ENCODE measurements at places on chromosomes 2 and 18. TPM values are rescaled to one million over a fixed set of nuclear protein-coding genes. Genes with fewer than 3 reads are reported as not detected.

QPCT gene
- total RNA-seq: 2.1 TPM

ABHD1 gene
- 1.5 TPM for total RNA-seq

DNA sequence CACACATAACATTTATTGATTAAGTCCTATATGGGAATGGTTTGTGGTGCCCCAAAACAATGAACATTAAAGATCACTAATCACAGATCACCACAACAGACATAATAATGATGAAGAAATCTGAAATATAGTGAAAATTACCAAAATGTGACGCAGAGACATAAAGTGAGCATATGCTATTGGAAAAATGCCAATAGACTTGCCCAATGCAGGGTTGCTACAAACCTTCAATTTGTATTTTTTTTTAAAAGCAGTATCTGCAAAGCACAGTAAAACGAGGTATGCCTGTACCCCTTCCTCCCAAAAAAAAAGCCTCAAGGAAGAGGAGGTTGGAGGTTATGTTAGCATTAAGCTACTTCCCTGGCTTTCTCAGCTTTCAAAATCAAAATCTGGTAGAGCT lies 131.1 kb downstream of the RBMS1 start:
- no peak overlapping the region for H3K4me3 ChIP-seq
- no peak overlapping the region for H3K27ac ChIP-seq
- no peak for DNase-seq
- H3K27me3 ChIP-seq: no peaks in the 10 kb centered on the region

GRCh38 chr18:7370375-7370774 lies 139.5 kb downstream of the LRRC30 start:
- DNase-seq: no peak
- H3K4me1 ChIP-seq: no peaks in the 10 kb centered on the region
- H3K27me3 ChIP-seq: no peaks in the 10 kb centered on the region
- H3K27ac ChIP-seq: no peak overlapping the region
- no peak overlapping the region for H3K4me3 ChIP-seq
- H3K36me3 ChIP-seq: no peaks in the 10 kb centered on the region

GRCh38 chr2:113901943-113902342 lies 12.1 kb downstream of the ACTR3 start:
- H3K27me3 ChIP-seq: no peaks in the 10 kb centered on the region
- H3K36me3 ChIP-seq: peaks cover 8% of the 10 kb centered on the region
- H3K27ac ChIP-seq: peak overlapping the region; percentile 35
- H3K4me3 ChIP-seq: no peak overlapping the region

DNA sequence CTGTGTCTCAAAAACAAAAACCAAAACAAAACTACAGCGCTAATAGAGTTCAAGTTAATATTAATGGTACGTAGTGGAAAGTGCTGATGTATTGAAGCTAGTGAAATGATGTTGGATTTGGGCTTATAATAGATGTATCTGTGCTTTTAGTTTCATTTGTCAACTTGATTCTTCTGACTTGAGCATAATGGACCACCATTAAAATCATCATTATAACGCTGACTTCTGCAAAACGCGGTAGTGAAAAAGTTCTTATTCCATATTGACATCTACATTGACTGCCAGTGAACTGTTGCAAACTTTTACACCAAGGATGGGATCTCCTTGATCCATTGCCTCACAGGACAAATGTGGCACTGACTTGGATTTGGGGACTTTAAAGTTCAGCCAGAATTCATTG lies 85.0 kb downstream of the LPIN1 start:
- DNase-seq: no peak
- H3K36me3 ChIP-seq: no peaks in the 10 kb centered on the region
- H3K27ac ChIP-seq: no peak overlapping the region
- H3K4me3 ChIP-seq: no peak overlapping the region
- no peaks in the 10 kb centered on the region for H3K27me3 ChIP-seq

GRCh38 chr2:203799908-203800307 lies 67.7 kb upstream of the CTLA4 start:
- no peaks in the 10 kb centered on the region for H3K4me1 ChIP-seq
- no peak overlapping the region for H3K4me3 ChIP-seq
- H3K27ac ChIP-seq: no peak overlapping the region
- H3K36me3 ChIP-seq: no peaks in the 10 kb centered on the region
- DNase-seq: no peak

- no peak for DNase-seq
- no peaks in the 10 kb centered on the region for H3K27me3 ChIP-seq
- no peak overlapping the region for H3K27ac ChIP-seq
- H3K4me1 ChIP-seq: peaks cover 12% of the 10 kb centered on the region
Measured at GRCh38 chr18:55430026-55430425, 158.0 kb downstream of the TCF4 start.
